Amniotic stem cell (primary cell): ENCODE measurements at places on chromosomes 2 and 18.

- DNase-seq, result no peak
Observed at GRCh38 chr2:134021830-134022524, 231.9 kb upstream of the MGAT5 start.

DNA sequence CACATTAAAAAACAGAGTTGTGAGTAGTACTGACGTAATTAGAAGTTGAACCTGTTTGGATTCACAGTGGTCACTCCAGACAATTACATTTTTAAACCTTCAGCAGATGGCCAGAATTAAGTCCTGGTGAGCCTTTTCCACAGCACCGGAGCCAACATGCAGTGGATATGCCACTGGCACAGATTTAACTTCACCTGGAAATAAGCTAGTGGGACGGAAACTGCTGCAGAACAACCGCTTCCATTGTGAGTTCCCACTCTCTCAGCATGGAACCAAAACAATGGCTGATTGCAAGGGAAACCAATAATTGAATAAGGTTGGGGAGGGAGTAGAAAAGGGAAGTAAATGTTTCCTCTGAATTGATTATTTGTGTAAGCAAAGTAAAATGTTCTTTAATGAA, 515.1 kb downstream of the STK39 start:
- no peak for DNase-seq

DNA sequence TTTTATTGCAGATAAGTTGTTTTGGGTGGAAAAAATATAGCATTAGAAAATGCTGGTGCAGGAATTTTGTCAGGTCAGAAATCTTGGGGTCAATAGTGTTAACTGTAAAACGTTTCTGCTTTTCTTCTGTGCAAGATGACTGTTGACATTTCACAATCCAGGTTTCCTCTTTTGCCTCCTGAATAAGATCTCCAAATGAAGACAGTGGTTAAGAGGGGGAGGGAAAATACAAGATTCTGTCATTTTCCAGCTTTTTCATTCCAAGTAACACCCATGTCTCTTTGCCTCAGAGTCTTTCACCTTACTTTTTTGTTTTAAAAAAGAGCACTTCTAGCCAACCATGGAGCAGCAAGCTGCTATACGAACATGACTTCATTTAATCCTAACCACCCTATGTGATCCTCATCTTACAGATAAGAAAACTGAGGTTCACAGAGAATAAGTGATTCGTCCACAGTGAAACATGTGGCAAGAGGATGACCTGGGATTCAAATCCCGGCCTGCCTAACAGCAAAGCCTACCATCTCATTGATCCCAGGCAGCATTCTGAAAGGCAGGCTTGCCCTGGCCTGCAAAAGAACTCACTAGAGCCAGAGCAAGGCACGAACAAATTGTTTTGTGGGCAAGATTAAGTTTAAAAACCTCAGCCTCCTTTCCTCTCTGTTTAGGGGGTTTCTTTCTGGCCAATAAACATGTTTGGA, 3.0 kb downstream of the PLEK start:
- no peak for DNase-seq

- peak; percentile 89 for DNase-seq
Observed at GRCh38 chr2:138948070-138948539, 167.9 kb upstream of the NXPH2 start.

- no peak for DNase-seq
Observed at GRCh38 chr2:14140009-14140550, 492.4 kb upstream of the LRATD1 start.

GRCh38 chr18:7089369-7089768, 28.2 kb downstream of the LAMA1 start:
- no peak for DNase-seq

- DNase-seq, result no peak
Observed at GRCh38 chr18:45166836-45167551, 448.3 kb upstream of the SLC14A2 start.
